ENCODE measurements at places on chromosomes 7 and 10.

GRCh38 chr7:108236681-108237415, 106.7 kb upstream of the LAMB4 start:
- no peak for DNase-seq

- no peak for DNase-seq
These were observed 12.4 kb downstream of the ITIH2 start for GRCh38 chr10:7715515-7715914.

- no peak for DNase-seq
These were observed 84.7 kb downstream of the RAMP3 start for GRCh38 chr7:45242261-45242660.

- no peak for DNase-seq
These were observed 279.0 kb downstream of the TCERG1L start for GRCh38 chr10:131032329-131033165.

GRCh38 chr10:7651853-7652470, 14.8 kb downstream of the ITIH5 start:
- DNase-seq = no peak
